CD4-positive, alpha-beta T cell treated with Interleukin-4 for 1 hour (primary cell): ENCODE measurements at places on chromosomes 5 and 9.

- peak; percentile 14 for DNase-seq
Observed at GRCh38 chr5:108379722-108380530, 2.0 kb downstream of the FBXL17 start.

DNA sequence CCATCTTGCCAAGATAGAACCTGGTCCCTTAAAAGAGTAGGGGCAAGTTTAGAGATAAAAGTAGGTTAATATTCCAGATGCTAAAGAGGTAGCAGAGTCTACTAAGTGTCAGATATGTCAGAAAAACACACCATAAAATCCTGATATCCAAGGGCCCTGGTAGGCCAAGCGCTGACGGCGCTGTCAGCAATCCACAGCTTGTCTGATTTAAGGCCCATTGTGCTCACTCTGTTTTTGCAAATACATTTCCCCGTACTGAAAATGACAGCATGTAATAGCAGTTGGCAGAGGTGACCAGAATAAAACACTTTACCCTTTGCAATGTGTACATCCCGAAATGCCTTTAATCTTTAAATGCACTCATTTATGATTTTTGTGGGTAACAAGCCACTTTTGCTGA, 9.9 kb upstream of the NUDT12 start:
- DNase-seq = no peak

DNA sequence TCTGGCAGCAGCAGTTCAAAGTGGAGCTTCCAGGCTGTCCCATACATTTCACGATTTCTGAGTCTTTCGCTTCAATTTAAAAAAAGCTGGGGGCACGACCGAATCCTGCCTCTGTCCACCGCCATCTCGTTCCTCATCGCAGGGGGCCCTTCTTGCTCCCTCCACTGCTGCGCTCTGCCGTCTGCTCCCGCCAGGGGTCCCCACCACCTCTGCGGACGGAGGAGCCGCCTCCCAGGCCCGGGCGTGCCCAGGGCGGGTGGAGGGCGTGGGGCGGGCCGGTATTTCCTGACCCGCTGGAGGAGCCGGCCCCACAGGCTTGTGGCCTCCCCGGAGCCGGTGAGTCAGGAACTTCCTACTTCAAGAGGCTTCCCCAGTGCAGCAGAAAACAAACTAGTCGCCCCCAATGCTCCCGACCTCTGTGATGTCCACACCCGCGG, 50.4 kb downstream of the USP20 start:
- peak; percentile 92 for DNase-seq

- no peak for DNase-seq
Observed at GRCh38 chr9:110707419-110707818, 38.8 kb downstream of the MUSK start.

DNA sequence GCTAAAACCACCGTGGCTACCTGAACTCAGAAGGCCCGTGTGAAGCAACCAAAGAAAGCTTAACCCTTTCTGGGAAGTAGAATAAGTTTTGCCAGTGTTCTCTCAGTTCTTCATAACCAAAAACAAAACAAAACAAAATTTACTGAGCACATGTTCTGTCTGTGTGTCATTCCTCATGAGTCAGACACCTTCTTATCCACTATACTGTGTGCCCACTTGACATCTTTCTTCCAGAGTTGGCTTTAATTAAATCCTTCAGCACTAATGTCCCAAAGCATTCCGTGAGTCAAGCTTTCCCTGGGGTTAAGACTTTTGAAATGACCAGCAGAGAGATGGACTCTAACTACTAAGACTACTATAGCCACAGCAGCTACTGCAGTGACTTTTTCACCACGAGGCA, 61.3 kb downstream of the GLIS3 start:
- no peak for DNase-seq

GRCh38 chr5:117763271-117763670, 1188.6 kb upstream of the SEMA6A start:
- no peak for DNase-seq

DNA sequence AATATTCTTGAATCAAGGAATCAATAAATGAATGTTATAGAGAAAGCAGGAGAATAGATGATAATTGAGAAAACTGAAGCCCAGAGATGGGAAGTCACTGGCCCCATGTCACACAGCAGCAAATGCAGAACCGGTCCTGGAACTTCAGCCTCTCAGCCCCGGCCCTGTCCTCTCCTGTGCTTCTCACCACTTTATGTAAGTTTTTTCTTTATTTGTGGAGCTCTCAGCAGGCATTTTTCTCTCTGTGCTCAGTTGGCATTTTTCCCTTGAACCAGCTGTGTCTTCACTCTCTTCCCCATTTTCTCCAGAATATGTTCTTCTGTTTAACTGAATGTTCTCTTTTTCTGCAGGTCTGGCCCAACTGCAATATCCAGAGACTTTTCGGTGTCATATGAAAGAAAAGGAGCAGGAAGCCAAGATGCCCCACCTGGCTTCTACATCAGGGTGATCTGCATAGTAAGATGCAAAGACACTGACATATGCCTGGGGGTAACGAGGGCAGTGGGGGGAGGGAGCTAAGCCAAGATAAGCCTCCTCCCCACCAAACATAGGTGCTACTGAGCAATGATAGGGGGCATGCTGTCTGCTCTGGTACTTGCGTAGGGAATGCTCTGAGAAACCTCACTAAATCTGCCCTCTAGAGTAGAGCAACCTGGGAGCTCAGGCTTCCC, 12.8 kb upstream of the LCP2 start:
- DNase-seq = no peak

GRCh38 chr9:114321759-114322158, 1.1 kb upstream of the ORM1 start:
- no peak for DNase-seq

GRCh38 chr9:122122468-122122867, 29.4 kb upstream of the TTLL11 start:
- no peak for DNase-seq

GRCh38 chr5:118069452-118069851, 918.9 kb downstream of the DTWD2 start:
- no peak for DNase-seq

GRCh38 chr5:76468635-76469425, 65.7 kb downstream of the IQGAP2 start:
- no peak for DNase-seq

DNA sequence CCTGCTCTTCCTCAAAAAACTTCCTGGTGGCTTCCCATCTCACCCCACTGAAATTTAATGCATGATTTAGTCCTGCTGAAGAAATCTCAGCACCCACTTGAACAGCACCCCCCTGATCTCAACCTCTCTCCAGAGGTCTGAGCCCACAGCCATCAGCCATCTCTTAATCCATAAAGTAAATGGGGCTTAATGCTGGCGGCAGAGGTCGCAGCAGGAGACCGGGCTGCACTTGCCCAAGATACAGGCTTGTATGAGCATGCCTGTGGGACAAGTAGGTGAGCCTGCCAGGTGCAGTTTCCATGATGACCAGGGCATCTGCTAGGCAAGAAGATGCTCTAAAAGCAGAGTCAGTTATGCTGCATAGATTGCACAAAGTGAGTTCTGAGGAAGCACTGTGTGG, 52.4 kb upstream of the CTXN3 start:
- no peak for DNase-seq

DNA sequence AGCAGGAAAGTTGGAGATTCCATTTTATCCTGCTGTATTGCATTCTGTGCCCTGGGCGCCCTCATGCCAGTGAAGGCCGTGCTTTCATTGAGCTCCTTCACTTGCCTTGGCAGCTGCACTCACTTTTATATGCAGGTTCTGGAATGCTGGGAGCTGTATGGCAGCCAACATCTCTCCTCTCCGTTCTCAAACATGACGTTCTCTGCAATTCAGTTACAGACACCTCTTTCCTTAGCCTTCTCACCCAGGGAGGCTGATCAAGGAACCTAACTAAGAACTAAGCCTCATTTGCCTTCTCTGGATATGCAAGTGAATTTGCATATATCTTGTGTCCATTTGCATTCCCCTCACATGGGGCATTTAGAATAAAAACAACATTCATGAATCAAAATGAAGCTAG, 29.4 kb upstream of the PURA start:
- no peak for DNase-seq

GRCh38 chr9:19028835-19029451, 4.1 kb downstream of the SAXO1 start:
- DNase-seq = peak; percentile 34

DNA sequence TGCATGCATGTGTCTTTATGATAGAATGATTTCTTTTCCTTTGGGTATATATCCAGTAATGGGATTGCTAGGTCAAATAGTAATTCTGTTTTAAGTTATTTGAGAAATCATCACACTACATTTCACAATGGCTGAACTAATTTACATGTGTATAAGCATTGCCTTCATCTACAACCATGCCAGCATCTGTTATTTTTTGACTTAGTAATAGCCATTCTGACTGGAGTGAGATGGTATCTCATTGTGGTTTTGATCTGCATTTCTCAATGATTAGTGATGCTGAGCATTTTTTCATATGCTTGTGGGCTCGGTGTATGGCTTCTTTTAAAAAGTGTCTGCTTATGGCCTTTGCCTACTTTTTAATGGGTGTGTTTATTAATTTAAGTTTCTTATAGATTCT, 102.3 kb upstream of the CCDC112 start:
- no peak for DNase-seq

- no peak for DNase-seq
Observed at GRCh38 chr5:56918054-56918453, 8.7 kb downstream of the SETD9 start.

DNA sequence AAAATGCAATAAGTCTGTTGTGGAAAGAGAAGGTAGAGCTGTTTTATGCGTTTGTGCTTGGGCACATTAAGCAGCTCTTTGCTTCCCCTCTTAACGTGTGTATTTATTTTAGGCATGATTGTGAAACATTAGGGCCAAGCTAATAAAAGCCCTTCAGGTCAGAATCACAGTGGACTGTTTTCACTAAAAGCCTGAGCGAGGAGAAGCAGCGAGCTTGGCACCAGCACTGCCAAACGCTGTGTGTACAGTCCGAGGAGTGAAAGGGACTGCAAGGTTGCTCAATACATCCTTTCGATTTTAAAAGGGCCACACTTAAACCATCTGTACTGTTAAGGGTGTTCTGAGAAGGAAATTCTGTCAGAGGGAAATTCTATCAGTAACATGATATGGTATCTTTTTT, 107.2 kb upstream of the CKMT2 start:
- DNase-seq = no peak

GRCh38 chr5:463301-463700, 20.3 kb downstream of the EXOC3 start:
- no peak for DNase-seq

DNA sequence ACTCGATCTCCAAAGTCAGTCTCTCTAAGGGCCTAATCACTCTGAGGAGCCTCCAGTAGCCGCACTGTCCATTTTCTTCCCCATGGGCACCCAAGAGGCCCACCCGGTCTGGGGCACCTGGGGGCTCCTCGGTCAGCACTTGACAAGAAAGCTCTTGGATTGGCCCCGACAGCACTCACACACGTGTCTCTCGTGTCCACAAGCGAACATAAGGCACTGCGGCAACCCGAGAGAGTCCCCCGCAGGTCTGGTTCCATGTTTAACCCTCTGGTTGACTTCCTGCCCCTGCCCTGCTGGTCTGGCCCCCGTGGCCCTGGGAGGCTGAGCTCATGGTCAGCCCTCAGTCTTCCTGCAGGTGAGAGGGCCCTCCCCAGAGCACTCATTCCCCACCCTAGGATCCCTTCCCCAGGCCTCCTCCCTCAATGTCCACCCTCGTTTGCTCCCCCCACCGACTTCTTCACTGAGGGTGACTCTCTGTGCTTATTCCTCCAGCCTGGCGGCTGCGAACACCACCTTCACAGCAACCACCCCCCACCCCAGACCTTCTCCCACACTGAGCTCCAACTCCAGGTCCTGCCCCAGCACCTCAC, 16.3 kb upstream of the LRRC14B start:
- no peak for DNase-seq

DNA sequence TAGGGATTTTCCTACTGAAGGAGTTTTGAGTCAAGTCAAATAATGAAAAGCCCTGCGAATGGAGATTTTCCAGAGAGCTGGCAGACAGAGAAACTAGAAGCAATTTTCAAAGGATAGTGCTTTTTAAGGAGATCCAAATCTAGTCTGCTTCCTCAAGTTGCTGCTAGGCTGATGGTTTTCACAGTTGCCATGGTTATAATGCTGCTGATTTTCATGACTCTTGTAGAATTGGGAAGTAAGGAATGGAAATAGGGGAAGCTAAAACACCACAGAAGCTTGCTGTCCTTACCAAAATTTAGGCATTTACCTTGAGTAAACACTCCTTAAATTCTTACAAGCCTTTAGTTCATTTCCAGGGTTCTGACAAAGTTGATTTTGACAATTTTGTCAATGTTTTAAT, 30.1 kb upstream of the HAPLN1 start:
- DNase-seq = peak; percentile 4

DNA sequence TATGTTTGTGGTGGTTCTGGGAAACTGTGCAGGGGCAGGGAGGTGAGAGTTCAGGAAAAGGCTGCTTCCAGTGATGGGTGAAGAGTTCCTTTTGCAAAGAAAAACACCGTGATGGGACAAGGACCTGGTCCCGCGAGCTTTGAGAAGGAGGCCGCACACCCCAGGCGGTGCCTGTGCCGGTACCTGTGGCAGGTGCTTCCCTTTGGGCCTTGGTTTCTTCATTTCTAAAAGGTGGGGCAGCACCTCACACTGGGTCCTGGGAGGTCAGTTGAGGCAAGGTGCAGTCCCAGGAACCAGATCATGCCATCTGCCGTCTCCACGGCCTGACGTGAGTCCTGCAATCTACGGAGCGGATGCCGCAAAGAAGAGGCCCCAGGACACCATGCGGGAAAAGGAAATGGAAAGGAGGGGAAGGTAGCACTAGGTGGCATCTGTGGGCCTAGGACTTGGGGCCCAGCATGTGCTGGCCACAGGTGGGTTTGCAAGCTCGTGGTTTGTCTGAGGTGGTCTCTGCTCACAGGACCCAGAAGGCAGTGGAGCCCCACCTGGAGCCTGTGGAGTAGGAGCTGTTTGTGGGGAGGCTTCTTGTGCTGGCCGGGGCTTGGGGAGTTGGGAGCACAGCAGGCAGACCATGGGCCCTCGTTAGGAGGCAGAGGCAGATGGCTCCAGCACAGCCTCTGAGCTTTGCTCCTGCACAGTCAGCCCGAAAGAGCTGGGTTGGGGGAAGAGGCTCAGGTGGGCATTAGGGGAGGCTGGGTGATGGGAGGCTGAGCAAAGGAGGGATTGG, 131.6 kb downstream of the CACNA1B start:
- DNase-seq = no peak

GRCh38 chr5:96819806-96820205, 12.1 kb upstream of the ERAP1 start:
- no peak for DNase-seq

DNA sequence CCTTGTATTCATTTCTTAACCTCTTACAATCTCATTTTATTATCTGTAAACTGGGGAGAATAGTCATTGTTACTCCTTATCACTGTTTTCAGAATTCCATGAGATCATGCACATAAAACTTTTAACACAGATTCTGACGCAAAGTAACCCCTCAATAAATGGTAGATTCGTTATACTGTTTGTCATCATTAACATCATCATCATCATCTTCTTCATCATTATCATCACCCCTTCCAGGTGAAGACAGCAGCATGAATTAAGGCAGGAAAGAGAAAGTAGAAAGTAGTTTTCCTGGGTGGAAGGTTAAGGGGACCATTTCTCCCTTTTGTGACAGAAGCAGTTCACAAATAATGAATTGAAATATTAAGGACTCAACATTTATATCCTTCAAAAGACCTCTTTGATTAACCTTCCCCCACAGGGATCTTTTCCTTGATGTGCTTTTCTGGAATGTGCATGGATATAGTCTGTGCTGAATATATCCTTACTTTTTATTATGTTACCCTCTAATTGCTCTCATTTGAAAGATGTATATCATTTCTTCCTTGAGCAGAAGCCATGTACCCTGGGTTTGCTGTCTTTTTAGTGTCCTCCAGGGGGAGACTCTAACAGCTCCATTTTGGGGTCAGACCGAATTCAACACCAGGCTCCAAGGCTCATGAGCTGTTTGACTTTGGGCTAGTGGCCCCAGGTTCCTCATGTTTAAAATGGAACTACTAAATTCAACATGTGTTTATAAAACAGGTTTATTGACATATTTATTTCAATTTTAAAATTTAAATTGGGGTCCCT, 1029.9 kb upstream of the WWC1 start:
- no peak for DNase-seq
